ENCODE measurements at places on chromosomes 5 and 9.

DNA sequence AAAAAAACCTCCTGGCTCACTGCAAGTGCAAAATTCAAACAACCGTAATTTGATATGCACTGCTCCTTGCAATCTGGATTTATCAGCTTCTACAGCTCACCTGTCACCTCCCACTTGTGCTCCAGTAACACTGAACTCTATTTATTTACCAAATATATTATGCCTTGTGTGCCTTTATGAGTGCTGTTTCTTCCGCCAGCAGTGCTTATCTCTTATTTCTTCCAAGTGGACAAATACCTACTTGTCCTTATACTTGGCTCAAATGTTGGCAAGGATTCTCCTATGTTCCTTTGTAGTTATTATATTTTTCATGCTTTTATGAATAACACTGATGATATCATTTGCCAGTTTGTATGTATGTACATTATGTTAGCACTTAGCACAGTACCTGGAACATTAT is 145.7 kb upstream of the ARRDC3 start:
- DNase-seq: no peak

GRCh38 chr9:2159521-2160454 is 144.6 kb downstream of the SMARCA2 start:
- DNase-seq: no peak

- no peak for DNase-seq
Observed at GRCh38 chr5:33422191-33422590, 18.6 kb upstream of the TARS1 start.

DNA sequence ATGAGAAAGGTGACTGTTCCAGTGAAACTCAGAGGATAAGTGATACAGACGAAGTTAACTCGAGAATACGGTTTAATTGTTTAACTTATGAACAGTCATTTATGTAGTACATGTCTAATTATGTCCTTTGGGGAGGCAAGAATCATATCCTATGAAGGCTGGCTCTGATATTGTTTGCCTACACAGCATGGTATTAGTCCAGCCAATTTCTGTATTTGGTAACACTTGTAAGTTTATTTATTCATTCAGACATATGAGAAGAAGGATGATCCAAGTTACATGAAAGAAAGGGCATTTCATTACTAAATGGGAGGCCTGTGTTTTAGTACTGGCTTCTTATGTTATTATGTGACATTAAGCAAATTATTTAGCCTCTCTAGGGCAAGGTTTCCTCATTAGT is 199.7 kb downstream of the NNT start:
- no peak for DNase-seq

GRCh38 chr5:79014631-79015030 is 29.5 kb upstream of the ARSB start:
- DNase-seq: no peak

GRCh38 chr5:130018641-130019040 is 114.4 kb downstream of the CHSY3 start:
- DNase-seq: no peak

GRCh38 chr9:77907585-77907984 is 124.0 kb downstream of the GNAQ start:
- DNase-seq: no peak

GRCh38 chr5:73545403-73545779 is 20.0 kb downstream of the ANKRA2 start:
- DNase-seq: no peak

GRCh38 chr5:123084730-123085605 is 4.1 kb upstream of the PRDM6 start:
- DNase-seq: no peak

DNA sequence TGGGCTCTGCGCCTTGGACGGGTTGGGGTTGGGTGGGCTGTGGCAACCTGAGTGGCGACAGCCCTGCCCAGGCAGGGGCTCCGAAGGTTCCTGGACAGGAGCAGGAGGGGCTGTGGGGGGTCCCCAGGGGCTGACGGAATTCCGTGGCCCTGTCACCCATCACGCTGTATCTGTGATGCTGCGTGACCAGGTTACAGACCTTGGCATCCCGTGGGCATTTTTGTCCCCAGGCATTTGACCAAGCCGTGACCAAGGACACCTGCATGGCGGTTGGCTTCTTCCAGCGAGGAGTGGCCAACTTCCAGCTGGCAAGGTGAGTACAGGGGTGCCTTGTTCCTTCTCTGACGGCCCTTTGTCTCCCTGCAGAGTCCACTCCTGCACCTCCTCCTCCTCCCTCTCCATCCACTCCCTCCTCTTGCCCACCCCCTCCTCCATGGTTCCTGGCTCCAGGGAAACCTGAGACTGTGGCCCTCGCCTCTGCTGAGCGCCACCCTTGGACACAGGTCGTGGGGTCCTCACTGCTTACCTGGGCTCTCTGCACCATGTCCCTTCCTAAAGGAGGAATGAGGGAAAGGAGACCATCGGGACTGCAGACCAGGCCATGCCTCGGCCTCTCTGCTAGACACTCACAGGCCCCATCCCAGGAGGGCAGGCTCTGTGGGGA is 3.0 kb downstream of the NOXA1 start:
- DNase-seq: no peak

DNA sequence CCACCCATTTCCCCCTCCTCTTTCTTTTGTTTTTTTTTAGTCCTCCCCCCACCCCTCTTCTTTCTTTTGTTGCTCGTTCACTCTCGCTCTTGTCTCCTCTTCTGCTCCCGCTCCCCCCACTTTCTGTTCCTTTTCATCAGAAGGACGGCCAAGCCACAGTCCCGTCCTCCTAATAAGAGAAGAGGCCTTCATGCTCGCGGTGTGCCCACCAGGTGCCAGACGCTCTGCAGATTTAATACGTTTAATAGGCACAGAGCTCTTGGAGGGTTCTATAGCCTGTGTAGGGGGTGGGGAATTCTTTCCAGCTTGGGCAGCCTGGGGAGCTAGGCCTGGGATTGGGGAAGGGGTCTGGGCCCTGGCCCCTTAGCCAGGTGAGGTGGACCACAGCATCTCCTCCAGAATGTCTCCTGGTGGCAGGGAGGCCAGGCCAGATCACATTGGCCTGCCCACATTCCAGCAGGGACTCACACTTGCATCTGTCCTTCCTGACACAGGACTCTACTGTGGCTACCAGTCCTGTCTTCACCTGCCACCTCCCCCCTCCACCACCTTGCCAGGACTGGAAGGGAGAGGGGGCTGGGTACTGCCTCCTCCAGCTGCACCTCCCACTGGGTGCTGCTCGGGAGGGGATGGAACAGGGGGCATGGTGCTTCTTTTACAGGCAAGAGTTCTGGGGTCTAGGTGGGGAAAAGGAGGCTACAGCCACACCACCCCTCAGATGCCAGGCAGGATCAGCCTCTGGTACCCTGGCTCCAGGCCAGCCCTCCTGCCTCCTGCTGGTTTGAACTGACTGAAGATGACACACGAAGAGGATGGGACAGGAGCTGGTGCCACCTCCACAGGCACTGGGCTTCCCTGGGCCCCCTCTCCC is 6.1 kb upstream of the BARX1 start:
- DNase-seq: no peak

DNA sequence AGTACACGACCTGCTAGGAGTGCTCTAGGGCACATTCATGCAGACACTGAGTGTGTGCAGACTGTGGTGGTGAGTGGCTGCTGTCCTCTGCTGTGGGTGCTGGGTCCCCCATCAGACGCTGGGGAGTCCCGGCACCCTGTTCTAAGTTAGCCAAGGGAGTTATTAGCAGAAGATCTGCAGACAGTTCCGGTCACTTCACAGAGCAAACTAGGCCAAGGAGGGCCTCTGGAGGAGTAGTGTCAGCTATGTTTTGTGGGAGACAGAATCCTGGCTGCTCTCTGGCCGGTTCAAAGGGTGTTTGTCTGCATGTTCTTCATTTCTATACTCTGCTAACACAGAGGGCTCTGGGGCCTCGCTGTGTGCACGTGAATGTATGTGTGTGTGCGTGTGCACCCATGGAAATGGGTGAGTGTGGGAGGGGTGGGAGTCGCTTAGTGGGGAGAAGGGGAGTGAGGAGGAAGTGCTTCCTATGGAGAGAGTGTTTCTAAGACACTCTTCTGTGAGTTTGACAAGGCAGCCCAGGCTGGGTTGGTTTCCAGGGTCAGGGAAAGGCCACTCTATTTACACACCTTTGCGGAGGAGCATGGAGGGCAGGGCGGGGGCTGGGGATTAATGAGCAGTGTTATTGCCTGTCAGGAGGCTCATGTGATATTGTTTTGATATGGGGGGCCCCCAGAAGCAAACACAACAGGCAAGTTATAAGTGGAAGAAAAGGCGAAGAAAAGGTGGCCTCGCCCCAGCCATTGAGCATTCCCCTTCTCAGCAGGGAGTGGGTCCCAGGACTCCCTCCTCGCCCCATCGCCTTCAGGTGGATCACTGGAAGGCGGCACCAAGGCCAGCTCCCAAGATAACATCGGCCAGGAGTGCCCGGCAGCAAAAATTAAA is 68.9 kb downstream of the MACROH2A1 start:
- no peak for DNase-seq

DNA sequence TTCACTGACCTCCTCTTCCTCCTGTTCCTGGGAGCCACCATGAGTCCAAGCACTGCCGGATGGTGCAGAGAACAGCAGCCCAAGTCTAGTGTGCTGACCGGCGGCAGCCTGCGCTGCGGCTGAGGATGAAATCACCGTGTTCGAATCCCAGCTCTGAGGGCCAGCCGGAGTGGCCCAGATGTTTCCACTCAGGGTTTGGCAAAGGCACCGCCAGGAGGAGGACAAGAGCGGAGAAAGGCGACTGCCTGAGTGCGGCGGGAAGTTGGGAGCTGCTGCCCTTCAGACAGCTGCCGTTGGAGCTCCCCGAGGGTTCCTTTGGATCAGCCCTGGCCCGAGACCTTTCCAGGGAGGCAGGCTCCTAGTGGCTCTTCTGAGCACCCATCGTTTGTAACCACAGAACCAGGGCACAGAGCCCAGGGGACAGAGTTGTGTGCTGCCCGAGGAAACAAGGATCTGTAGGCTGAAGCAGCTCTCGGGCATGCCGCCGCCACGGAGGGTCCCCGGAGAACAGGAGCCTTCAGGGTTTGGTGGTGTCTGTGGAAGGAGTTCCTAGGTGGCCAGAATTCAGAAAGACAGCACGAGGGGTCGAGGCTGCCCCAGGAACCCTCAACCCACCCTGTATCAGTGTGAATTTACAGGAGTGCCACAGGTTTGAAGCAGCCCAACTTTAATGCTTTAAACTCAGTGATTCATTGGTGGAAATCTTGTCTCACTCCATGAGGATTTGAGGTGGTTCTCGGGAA is 115.6 kb upstream of the COL5A1 start:
- no peak for DNase-seq

- DNase-seq: no peak
Observed at GRCh38 chr9:105855987-105856386, 161.6 kb downstream of the TMEM38B start.

GRCh38 chr9:74642376-74642775 is 145.2 kb downstream of the RORB start:
- no peak for DNase-seq

DNA sequence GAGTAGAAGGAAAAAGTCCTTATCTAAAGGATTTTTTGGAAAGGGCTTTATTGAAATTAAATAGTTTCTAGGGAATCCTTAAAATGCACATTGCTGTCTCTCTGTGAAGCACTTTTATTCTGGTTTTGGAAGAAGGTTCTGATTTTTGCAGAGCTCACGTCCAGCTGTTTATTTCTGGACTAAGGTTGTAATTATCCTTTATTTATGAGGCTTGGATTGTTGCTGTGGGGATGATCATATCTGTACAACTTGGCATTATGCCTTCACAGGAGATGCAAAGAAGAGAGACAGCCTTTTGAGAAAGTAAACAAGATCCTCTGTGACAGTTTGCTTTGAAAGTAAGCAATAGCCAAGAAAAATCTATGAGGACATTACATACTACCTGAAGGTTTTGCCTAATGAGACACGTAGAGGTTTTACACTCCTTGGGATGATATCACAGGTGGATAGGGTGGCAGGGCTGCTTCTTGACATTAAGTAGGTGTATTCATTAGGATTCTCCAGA is 14.6 kb downstream of the SMARCA2 start:
- no peak for DNase-seq

DNA sequence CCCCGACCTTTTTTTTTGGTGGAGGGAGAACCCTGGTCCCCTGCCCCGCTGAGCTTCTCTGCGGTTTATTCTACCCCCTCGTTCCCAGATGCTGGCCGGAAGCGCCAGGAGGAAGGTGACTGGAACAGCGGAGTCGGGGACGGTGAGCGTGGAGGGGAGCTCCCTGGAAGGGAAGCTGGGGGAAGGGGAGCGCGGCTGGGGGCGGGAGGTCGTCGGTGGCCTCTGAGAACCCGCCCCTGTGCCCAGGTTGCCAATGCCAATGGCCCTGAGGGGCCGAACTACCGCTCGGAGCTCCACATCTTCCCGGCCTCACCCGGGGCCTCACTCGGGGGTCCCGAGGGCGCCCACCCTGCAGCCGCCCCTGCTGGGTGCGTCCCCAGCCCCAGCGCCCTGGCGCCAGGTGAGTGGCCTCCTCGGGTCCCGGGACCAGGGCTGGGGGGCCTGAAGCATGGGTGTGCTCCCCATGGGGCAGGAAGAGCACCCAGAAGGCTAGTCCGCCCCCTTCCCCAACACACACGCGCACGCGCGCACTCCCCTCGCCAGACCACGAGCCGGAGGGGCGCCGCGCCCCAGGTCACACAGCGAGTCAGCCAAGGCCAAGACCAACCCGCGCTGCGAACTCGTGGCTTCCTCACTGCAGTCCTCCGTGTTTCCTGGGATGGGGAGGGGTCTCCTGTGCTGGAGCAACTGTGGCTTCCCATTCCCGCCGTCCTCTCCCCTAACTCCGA is 10.6 kb downstream of the MYOZ3 start:
- DNase-seq: no peak

- DNase-seq: no peak
Observed at GRCh38 chr5:41980870-41981269, 55.8 kb downstream of the FBXO4 start.

GRCh38 chr5:39427229-39427628 is 2.4 kb upstream of the DAB2 start:
- DNase-seq: no peak
